SK-N-MC (cell line): ENCODE measurements at places on chromosomes 1 and 21.

GRCh38 chr1:43285269-43285990, at the start of gene C1orf210:
Gene C1orf210 (minus strand): TSS chr1:43285581. CDS start chr1:43283270, 2,311 bp downstream.
- no peak for DNase-seq

- DNase-seq: no peak
These were observed 162.6 kb downstream of the RUNX1 start for GRCh38 chr21:34886240-34887104.

DNA sequence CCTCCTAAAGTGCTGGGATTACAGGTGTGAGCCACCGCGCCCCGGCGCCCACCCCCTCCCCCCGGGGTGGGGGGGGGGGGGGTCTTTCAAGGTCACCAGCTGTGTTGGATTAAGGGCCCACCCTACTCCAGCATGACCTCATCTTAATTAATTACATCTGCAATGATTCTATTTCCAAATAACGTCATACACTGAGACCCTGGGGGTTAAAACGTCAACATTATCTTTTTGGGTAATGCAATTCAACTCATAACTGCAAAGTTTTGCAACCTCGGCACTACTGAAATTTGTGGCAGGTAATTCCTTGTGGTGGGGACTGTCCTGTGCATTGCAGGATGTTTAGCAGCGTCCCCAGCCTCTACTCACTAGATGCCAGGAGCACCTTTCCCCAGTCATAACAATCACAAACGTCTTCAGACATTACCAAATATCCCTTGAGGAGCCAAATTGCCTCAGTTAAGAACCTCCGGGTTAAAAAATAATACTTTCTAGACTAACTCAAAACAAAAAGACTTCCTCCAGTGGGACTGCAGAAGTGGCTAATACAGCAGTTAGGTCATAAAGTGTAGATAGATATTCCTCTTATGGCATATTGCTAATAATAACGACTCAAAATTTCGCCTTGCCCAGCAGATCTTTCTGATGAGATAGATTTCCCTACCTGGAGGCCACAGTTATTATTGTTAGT, 233.0 kb upstream of the KAZN start:
- no peak for DNase-seq

GRCh38 chr1:45230537-45230936, 24.1 kb upstream of the ZSWIM5 start:
- DNase-seq: no peak

DNA sequence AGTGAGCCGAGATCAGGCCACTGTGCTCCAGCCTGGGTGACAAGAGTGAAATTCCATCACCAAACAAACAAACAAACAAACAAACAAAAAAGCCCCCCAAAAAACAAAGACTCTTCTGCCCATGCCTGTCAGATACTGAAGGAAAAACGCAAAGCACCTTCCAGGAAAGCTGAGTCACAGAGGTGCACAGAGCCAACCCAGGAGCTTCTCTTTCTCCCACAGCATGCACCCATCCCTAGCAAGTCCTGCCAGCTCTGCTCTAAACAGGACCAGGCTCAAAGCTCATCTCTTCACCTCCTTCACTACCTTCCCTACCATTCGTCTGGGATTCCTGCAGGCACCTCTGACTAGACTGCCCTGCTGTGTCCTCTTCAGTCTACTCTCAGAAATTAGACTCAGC, 46.5 kb downstream of the ETS2 start:
- DNase-seq: no peak

DNA sequence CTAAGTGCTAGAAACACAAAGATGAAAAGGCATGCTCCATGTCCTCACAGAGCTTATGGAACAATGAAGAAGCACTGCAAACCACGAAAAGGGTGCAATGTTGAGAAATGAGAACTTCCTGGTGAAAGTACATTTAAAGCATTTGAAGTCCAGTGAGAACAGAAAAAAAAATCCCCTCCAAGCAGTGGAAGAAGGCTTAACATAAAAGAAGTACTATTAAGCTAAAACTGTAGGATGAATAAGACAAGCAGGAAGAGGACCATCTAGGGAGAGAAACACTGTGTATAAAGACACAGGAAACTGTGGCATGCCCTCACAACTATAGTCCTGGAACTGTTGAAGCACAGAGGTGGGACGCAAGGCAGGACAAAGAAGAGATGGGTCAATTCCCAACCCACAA, 10.0 kb downstream of the TP53BP2 start:
- no peak for DNase-seq

- no peak for DNase-seq
These were observed 319.2 kb upstream of the SPAG17 start for GRCh38 chr1:118504221-118504644.

DNA sequence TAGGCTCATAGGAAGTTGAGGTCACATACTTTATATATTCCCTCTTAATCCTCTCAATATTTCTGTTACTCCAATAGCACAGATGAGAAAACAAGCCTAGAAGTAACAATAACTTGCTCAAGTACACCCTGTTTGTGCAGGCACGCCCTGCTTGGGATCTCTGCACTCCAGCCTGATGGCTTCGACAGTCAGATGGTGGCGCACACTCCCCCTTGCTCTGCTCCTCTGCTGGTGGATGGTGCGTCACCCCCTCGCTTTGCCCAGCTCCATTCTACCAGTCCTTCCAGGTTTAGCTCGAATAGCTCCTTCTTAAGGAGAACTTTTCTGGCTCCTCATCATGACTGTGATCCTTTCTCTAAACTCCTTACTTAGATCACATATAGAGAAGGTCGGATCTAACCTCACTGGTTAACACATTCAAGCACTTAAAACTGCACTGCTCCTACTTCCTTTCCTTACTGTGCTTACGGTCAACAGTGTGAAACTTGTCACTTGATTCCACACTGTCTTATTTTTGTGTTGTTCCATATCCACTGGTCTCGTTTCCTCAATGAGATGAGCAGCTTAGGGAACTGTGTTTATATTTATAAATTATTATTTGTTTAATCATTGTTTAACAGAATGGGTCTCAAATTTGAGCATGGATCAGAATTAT, 3.0 kb downstream of the TSPAN2 start:
- no peak for DNase-seq

DNA sequence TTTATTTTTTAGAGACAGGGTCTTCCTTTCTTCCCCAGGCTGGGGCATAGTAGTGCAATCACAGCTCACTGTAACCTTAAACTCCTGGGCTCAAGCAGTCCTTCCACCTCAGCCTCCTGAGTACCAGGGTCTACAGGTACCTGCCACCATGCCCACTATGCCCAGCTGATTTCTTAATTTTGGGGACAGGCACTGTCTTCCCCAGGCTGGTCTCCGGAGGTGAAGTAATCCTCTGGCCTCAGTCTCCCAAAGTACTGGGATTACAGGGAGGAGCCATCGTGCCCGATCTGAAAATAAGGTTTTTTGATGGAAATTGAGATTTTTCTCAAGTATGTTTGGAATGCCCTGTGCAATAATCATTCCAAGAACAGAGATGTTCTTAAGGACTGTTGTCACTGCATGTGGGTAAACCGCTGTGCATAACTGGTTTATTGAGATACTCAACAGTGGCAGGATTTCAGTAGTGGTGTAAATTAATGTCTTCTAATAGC, 934 bp upstream of the MSH4 start:
- no peak for DNase-seq

- DNase-seq: no peak
These were observed 219.6 kb upstream of the POU3F1 start for GRCh38 chr1:38266197-38266520.

DNA sequence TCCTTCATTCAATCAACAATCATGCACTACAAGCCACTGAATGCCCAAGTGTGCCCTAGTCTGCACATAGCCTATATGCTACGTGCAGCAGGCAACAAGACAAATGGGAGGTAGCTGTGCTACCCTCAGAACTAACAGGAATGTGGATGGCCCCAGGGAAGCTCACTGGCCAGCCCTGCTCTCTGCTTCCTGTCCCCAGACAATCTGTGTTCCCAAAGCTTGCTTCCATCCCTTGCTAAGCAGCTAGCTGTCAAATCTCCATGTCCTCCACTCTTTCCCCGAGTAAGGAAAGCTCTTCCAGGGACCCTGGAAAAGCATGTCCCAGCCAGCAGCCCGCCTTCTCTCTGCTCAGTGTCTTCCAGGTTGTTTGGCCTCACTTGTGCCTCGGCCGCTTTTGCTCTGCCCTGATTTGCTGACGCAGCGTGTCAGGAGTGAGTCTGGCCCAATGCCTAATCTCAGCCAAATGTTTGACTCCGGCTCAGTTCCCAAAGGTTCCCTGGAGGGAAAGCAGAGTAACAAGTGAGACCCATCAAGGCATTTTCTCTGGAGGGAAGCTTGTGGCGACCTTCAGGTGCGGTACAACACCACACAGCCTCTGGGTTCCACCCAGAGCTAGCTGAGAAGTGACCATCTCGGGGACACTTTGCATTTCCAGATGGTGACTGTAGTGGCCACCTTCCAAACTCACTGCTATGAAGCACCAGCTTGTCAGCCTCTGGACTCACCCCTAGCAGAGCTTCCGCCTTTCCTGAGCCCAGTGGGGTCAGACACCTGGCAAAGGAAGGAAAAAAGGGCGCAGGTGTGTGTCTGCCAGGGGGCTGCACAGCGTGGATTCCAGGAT, 243.4 kb downstream of the RHOU start:
- DNase-seq: no peak

GRCh38 chr1:51592711-51593110, 24.2 kb upstream of the OSBPL9 start:
- DNase-seq: no peak

DNA sequence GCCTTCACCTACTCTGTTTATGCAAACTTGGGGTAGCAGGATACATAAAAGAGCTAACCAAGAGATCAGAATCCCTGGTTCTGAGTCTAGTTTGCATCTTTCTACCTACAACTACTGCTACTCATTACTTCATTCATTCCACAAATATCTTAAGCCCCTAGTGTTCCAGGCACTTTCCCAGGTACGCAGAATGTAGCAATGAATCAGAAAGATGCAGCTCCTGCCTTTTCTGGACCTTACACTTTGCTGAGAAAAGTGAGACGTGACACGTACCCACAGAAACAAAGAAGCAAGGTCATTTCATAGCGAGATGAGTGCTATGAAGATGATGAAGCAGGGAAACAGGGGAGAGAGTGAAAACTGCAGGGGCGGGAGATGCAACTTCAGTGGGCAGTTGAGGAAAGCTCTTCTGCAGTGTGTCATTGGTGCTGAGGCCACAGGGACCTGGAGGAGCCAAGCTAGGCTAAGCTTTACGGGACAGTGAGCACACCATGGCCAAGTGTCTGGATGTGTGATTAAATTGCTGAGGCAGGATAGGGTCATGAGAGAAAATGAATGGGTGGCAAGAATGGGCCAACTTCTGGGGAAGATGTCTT, 167.9 kb downstream of the TNFSF18 start:
- DNase-seq: no peak

- DNase-seq: no peak
These were observed 15.6 kb upstream of the CSF1 start for GRCh38 chr1:109894823-109895719.

GRCh38 chr1:235403593-235403992, 36.4 kb downstream of the TBCE start:
- no peak for DNase-seq

GRCh38 chr1:234971586-234972297, 156.9 kb downstream of the TOMM20 start:
- no peak for DNase-seq

- no peak for DNase-seq
These were observed 503.4 kb downstream of the TTLL7 start for GRCh38 chr1:83495560-83495959.

GRCh38 chr1:156751451-156751756, at the start of gene HDGF:
Gene HDGF (minus strand): TSS chr1:156751675. CDS start chr1:156751429, 246 bp downstream.
- no peak for DNase-seq

DNA sequence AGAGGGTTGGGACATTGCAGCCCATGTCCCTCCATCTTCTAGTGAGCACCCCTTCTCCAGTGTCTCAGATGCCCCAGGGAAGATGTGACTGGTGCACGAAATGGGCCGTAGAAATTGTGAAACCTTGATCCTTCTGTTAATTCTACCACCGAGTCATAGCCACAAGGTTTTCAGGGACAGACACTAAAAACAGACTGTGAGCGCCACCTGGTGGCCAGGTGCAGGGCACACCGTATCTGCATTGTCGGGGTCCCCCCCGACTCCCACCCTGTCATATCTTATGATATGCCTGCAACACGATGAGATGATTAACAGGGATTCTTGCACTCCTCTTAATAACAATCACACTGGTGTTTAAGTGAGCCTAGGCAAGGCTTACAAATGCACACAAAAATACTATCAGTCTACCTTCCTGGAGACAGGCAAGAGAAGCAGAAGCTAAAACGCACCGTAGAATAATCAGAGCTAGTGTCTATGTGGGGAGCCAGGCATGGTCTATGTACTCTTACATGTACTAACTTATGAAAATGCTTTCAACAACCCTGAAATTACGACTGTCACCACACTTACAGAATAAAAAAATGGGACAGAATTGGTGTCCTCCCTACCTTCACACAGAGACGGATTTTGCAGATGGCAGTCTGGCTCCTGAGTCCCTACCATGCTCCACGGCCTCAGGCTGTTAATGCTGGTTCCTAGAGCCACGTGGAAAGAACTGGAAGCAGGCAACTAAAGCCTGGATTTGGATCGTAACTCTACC, 57.9 kb downstream of the FHAD1 start:
- DNase-seq: no peak

DNA sequence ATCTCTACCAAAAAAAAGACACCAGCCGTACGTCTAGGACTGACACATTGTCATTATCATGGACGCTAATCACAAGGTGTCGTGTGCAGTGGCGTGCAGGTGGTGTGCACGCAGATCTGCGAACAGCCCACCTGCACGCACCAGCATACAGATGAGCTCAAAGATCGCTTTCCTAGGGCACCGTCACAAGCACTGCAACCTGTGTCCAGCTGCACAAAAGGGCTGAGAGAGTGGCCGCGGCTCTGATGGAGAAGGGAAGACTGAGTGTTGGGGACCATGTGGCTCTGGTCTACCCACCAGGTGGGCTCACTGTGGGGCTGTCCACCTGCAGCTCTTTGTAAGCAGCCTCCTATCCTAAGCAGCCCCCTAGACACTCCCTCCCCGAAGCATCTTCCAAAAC, 50.9 kb downstream of the S100B start:
- no peak for DNase-seq

DNA sequence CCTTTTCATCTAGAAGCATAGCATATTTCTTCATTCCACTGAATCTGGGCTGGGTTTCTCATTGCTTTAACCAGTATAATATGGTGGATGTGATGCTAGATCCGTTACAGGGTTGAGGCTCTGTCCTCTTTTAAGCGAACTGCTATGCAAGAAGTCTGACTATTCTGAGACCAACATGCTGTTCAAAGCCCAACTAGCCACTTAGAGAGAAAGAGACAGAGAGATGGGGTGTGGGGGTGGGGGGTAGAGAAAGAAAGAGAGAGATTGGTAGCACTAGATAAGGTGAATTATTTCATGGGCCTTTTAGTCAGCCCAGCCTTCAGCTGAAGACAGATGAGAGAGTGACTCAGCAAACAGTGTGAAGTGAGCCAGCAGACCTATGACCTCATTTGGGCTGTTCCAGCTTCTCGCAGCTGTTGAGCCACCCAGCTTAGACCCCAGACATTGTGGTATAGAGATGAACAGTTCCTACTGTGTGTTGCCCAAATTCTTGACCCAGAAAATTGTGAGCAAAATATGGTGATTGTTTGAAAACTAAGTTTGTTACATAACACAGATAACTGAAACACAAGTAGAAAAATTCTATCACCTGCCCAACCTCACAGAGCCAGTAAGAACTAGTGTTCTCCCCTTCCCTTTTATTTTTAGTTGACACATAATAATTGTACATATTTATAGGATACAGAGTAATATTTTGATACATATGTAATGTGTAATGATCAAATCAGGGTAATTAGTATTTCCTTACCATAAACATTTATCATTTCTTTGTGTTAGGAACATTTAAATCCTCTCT, 40.7 kb upstream of the PRKACB start:
- no peak for DNase-seq

- DNase-seq: no peak
These were observed 120.9 kb downstream of the PPIAL4G start for GRCh38 chr1:148362216-148362611.

GRCh38 chr1:63691701-63692425, 82.0 kb upstream of the ROR1 start:
- DNase-seq: peak; percentile 92
